ENCODE measurements at places on chromosomes 11 and 22. TPM values are rescaled to one million over a fixed set of nuclear protein-coding genes. Genes with fewer than 3 reads are reported as not detected.

TPH1 gene
- not detected for total RNA-seq

SEPTIN3 gene
- total RNA-seq, result not detected

GAL3ST3 gene
- 1.3 TPM for total RNA-seq

- no peaks in the 10 kb centered on the region for H3K36me3 ChIP-seq
- no peak overlapping the region for H3K4me3 ChIP-seq
- H3K4me1 ChIP-seq, result no peaks in the 10 kb centered on the region
- no peak for DNase-seq
- H3K27ac ChIP-seq, result no peak overlapping the region
- peaks cover 42% of the 10 kb centered on the region for H3K27me3 ChIP-seq
Observed at GRCh38 chr22:17234144-17234623, 14.9 kb upstream of the ADA2 start.

DNA sequence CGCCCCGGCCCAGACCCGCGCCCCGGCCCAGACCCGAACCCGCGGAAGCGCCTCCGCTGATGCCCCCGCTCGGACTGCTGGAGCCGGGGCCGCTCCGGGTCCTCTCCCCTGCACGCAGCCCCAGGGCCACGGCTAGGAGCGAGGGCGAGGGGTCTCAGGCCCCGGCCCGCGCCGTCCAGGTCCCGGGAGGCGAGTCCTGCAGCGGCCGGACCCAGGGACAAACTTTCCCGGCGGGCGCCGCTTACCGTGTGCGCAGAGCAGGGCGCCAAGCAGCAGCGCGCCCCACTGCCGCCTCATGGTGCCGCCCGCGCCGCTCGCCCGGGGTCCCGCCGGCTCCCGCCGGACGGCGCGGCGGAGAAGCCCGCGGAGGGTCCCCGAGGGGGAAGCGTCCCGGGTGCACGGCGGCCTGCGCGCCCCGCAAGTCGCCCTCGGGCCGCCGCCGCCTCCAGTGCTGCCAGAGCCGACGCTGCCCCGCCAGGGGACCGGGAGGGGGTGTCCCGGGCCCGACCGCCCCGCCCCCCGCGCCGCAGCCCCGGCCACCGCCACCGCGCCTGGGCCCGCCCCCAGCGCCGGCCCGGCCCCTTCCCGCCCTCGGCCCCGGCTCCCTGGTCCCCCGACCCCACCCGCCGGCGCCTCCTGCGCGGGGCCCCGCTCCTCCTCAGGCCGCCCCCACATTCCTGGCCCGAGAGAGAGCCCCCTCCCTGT lies at the start of gene LRP4:
TSS of gene LRP4 (minus strand) at position 468 of the 705 bp plus-strand sequence. CDS start at position 297, 171 bp downstream.
- H3K4me3 ChIP-seq, result peak within 1 kb of the TSS; percentile 84
- DNase-seq, result peak; percentile 69
- peak within 1 kb of the TSS; percentile 91 for H3K27ac ChIP-seq

- peaks cover 17% of the 10 kb centered on the region for H3K36me3 ChIP-seq
- peak; percentile 66 for DNase-seq
- H3K27ac ChIP-seq, result no peak overlapping the region
- no peak overlapping the region for H3K4me3 ChIP-seq
- H3K27me3 ChIP-seq, result no peaks in the 10 kb centered on the region
Observed at GRCh38 chr22:25048659-25049647, 96.4 kb downstream of the KIAA1671 start.

GRCh38 chr22:19579115-19579811 lies 55.1 kb upstream of the CLDN5 start:
- no peak overlapping the region for H3K4me3 ChIP-seq
- no peak for DNase-seq
- H3K36me3 ChIP-seq, result no peaks in the 10 kb centered on the region
- peak overlapping the region; percentile 75 for H3K27ac ChIP-seq
- peaks cover 32% of the 10 kb centered on the region for H3K4me1 ChIP-seq
- peaks cover 21% of the 10 kb centered on the region for H3K27me3 ChIP-seq

DNA sequence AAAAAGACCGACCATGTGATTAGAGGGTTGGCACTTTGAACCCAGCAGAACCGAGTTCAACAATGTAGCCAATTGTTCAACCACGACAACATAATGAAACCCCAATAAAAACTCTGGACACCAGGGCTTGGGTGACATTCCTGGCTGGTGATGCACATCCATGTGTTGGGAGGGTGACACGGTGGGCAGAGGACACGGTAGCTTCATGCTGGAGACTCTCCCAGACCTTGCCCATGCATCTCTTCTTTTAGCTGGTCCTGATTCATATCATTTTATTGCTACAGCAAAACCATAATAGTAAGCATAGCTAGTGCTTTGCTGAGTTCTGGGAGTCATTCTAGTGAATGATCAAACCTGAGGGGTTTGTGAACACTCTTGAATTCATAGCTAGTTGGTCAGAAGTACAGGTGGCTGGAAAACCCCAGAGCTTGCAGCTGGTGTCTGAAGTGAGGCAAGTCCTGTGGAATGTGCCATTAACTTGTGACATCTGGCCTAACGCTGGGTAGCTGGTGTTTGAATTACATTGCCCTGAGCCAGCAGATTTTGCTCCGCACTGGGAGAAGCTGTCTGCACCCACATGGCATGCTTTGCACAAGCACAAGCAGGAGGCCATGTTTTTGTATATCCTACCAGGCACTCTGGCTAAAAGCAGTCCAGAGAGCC lies 14.0 kb downstream of the RPUSD4 start:
- no peak overlapping the region for H3K27ac ChIP-seq
- no peak overlapping the region for H3K4me3 ChIP-seq
- peaks cover 89% of the 10 kb centered on the region for H3K36me3 ChIP-seq
- H3K27me3 ChIP-seq, result no peaks in the 10 kb centered on the region
- peaks cover 34% of the 10 kb centered on the region for H3K4me1 ChIP-seq

- no peak overlapping the region for H3K27ac ChIP-seq
- H3K4me3 ChIP-seq, result no peak overlapping the region
- DNase-seq, result peak; percentile 15
Observed at GRCh38 chr11:40328890-40329614, 1130.4 kb downstream of the LRRC4C start.

Measured in left ventricle myocardium inferior (tissue), 1 donor.